HL-60 (cell line): ENCODE measurements at places on chromosomes 1 and 21.

- peak; percentile 33 for DNase-seq
These were observed 63.6 kb upstream of the DENND1B start for GRCh38 chr1:197838836-197839235.

DNA sequence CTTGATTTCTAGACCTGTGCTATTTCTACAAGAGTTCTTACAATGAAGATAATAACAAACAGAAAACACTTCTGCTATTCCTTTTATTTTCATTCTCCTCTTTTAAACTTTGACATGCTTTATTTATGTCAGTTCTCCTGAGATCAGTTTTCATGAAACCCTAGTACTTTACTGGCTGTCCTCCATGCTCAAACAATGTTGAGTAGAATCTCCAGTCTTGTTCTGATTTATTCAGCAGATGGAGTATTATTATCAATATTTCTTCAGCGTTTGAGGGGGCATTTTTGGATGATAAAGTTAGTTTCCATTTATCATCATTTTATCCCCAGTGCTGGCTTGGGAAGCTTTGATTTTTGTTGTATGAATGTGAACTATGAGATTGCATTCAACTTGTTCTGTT, 85.9 kb upstream of the WARS2 start:
- DNase-seq = no peak

- DNase-seq = no peak
These were observed 35.0 kb upstream of the ATP2B4 start for GRCh38 chr1:203591626-203592025.

- DNase-seq = no peak
These were observed 33.6 kb downstream of the LMO4 start for GRCh38 chr1:87362063-87362833.

DNA sequence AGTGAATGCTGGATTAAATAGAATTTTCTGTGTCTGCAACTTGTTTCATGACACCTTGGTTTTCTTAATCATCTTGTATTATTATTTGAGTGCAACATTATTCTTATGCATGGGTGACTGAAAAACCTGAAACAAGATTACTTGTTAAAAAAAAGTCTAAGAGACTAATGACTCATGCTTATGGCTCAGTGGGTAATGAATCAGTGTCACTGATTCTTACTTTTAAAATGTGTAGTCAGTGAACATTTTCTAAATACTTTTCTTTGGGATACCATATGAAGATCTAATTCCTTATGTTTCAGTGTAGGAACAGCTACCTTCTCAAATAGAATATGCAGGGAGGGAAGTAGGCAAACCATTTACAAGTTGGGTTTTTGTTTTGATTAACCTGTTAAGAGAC, 65.5 kb downstream of the PRKAA2 start:
- DNase-seq = no peak

GRCh38 chr1:161721738-161722343, 497 bp downstream of the FCRLB start:
- peak; percentile 62 for DNase-seq

DNA sequence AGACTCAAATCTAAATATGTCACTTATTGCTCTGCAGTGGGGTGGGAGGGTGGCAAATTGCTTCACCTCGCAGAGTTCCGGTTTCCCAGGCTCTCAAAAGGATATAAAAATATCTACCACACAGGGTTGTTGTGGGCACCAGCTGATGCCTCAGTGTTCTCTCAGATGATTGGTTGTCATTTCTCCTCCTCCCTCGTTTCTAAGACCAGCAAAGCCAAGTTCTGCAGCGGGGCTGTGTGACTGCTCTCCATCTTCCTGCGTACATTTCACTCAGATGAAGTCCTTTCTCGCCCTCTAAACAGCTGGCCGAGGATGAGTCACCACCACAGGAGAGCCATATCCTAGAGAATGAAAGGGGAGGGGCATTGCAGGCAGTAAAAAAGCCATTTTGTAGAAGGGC, 35.0 kb upstream of the VWA5B1 start:
- DNase-seq = no peak

- DNase-seq = no peak
These were observed 43.4 kb downstream of the KIAA1614 start for GRCh38 chr1:180956028-180956640.

DNA sequence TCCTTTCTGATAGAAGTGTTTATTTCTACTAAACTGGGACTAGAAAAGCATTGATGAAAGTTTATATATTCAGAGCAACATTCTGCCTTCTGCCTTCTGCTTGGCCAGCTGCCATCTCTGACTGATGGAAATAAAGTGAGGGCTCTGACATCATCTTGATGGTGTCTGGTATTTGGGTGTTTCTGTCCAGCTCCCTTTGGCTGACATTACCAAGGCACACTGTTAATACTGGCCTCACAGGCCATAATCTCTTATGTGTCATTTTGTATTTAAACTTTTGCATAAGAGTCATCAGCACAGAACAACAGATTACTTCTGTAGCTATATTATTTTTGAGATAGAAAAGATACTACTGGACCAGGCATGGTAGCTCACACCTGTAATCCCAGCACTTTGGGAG, 216.9 kb downstream of the RYR2 start:
- DNase-seq = no peak

DNA sequence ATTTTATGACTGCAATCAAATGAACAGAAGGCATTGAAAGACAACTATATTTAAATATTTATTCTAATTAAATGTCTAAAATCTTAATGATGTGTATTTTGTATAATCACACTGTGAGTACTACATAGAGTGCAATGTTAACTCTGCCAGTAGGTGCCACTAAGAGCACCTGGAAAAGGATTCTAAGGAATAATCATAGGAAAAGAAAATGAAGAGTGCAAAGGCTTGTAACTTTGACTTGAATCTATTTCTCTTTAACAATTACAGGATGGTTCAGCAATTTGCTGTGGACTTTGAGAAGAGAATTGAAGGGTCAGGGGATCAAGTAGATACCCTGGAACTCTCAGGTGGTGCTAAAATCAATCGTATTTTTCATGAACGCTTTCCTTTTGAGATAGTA, 200.4 kb downstream of the DNM3 start:
- DNase-seq = no peak

DNA sequence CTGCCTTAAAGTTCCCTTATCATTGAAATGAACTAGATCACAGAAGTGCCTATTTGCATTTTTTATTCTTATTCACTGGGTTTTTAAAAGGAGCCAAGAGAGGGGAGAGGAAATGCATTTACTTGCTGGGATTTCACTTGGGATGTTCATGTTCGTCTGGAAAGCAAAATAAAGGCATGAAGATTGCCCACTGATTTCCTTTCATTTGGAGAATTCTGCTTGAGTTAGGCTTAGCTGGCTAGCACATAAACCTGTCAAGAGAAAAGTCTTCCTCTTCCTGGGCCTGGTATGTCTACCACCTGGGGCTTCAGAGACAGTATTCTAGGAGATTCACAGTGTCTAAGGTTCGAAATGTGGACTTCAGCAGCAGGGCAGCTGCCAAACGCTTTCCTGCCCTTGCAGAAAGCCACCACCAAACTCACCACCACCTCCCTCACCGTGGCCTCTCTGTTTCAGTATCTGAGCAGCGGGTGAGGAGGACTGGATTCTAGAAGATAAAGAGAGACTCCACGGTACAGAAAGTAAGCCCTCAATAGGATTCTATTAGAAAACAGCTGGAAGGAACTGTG, 44.5 kb downstream of the HIVEP3 start:
- no peak for DNase-seq

GRCh38 chr21:46634427-46634826, 1.0 kb upstream of the PRMT2 start:
- DNase-seq = no peak

DNA sequence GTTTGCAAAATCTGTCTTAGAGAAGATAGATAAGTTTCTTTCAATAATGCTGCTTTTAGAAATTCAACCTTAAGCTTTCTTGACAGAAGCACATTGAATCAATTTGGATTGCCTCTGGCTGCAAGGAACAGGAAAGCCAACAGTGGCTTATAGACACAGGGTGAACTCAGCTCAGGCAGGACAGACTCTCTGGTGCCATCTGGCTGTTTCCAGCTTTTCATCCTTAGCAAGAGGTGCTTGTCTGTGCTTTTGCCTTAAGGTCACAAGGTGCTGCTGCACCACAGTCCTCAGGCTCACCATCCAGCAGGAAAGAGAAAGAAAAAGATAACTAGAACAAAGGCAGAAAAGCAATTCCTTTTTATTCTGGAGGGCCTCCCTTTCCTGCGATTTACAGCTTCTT, 93.7 kb upstream of the ETS2 start:
- peak; percentile 45 for DNase-seq

- DNase-seq = no peak
These were observed 10.9 kb downstream of the TMPRSS3 start for GRCh38 chr21:42384989-42385388.

DNA sequence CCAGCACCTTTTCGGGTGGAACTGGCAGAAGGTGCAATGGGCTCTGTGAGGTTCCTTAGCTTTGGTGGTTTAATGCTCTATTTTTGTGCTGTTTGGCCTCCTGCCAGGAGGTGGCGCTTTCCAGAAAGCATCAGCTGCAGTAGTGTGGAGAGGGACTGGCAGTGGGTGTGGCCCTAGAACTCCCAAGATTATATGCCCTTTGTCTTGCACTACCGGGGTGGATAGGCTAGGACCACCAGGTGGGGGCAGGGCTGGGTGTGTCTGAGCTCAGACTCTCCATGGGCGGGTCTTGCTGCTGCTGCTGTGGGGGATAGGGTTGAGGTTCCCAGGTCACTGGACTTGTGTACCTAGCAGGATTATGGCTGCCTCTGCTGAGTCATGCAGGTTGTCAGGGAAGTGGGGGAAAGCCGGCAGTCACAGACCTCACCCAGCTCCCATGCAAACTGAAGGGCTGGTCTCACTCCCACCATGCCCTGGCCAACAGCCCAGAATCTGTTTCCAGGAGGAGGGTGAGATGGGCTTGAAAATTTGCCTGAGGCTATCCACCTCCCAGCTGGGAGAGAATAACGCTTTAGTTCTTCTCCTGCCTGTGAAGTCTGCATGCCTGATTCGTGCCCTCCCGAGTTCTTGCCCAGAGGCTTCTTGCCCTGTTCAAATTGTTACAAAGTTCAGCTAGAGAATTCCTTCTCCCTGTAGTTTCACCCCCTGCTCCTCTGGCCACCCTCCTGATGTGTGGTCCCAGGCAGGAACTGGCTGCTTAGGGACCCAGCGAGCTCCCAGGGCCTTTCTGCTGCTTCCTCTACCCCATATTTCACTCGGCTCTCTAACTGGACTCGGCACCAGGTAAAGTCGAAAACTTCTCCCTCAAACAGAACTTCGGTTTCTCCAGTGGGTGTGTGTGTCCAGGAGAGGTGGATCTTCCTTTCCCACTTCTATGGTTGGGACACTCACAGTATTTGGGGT, 76.5 kb upstream of the BTG3 start:
- no peak for DNase-seq

- DNase-seq = no peak
These were observed 46.3 kb upstream of the IRF2BP2 start for GRCh38 chr1:234656070-234656895.

DNA sequence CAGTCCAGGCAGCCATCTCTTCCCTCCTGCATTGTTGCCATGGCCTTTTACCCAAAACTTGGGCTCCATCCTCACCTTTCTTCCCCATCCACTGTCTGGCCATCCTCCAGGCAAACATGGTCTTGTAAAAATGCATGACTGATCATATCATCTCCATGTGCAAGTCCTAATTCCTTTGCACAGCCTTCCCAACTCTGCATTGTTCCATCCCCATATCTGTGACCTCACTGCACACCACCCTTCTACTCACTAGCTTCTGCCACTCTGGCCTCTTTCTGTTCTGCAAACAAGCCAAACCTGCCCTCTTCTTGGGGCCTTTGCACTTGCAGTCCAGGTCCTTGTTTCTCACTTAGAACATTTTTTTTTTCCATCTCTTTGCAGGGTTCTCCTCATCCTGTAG, 230.1 kb upstream of the GJB5 start:
- no peak for DNase-seq

- DNase-seq = no peak
These were observed 124.2 kb upstream of the LYPLAL1 start for GRCh38 chr1:219049501-219049900.

GRCh38 chr1:225655509-225656258, 2.8 kb upstream of the ENAH start:
- no peak for DNase-seq

DNA sequence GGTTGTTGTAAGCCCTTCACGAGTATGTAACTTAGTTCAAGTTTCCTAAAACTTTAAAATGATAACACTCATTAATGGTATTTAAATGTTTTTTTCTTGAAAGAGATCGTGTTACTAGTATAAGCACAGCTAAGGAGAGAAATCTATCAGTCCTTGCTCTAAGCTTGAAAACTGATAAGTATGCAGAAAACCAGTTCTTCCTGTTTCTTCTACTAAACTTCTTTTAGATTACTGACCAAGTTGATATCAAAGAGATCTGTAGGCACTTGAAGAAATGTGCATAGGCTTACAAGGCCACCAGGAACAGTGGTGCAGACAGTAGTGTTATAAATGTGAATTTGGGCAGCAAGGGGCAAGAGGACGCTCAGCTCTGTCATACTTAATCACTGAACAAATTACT, 3.9 kb downstream of the EFCAB14 start:
- no peak for DNase-seq

- no peak for DNase-seq
These were observed 866 bp upstream of the WNT2B start for GRCh38 chr1:112507921-112508277.
